ENCODE measurements at places on chromosomes 16 and 17.

DNA sequence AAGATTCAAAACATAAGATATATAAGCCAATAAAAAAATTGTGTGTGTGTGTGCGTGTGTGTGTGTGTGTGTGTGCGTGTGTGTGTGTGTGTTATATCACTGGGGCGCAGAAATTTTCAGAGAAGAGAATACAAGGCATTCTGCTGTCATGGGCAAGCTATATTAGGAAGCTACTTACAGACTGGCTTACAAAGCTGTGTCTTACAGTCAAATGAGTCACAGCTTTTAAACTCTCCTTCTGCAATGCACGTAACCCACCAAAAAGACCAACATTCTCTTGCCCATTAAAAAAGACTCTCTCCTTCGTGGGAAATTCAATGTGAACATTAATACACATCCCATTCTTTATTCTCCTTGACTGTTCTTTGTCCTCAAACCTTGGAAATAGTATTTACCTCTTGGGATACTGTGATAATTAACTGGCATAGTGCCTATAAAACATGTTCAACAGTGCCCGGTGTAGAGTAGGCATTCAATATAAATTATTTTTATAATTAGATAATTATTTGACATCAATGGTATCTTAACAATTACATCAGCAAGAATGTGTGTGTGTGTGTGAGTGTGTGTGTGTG is 860.4 kb upstream of the SOX9 start:
- DNase-seq = no peak

DNA sequence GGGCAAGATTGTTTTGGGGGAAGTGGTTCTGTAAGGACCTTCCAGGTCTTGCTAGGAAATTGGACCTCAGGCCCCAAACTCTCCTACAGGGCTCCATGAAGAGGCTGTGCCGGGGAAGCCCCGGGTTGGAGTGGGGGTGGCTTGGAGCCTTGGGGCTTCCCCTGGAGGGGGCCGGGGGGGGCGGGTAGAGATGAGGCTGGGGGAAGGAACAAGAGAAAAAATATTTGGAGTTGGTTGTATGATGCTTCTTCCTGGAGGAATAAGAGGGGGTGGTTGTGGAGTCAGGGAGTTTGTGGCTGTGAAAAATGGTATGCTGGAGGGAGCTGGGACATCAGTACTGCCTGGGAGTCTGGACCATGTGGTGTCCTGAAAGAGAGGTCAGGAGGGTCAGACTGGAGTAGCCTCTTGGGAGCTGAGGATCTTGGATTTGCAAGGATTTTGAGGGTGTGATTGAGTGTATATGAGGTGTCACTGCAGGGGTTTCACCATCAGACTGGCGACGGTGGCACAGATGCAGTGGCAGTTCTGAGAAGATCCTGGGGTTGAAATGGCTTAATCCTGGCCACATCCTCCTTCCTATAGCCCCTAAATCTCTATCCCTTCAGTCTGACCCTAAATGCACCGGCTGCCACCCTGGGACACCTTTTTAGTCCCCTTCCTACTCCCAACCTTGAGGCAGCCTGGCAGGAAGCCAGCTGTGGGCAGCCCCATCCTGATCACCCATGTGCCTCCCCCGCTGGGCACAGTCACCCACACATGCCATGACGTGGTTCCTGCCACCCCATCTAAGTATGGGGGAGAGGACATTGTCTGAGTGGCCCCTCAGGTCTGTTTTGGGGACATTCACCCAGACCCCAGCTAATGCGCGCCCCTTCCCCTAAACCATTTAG is 10.9 kb downstream of the RARA start:
- no peak for DNase-seq

DNA sequence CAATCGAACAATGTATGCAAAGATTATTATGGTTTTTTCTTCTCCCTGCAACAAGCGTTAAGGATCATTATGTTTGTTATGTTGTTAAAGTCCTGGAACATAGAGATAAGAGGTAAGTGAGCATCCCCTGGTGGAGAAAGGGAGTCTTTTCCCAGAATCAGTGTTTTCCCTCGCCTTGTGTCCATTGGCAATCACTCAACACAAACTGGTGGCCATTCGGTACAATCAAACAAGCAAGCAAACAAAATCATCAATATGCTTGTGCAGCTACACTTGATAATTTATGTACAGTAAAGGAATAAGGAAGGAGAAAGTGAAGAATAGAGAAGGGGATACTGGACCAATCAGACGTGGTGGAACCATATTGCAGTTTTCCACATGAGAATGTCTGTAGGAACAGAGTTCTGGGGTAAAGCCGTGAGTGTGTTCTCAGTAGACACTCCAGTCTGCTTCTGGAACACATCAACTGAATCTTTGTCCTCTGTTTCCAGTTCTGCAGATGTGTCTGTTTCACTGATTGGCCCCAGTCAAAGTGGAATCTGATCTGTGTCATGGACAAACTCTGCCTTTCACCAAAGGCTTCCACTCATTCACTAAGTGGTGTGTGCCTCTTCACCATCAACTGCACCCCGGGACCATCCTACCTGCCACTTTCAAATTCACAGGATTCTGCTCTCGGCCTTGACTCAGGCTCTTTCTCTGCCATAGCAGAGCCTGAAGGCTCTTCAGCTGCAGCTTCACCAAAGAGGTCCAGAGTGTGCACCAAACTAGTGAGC is 169.5 kb downstream of the AHSP start:
- no peak for DNase-seq

GRCh38 chr17:57521606-57522005 is 223.5 kb downstream of the CCDC182 start:
- no peak for DNase-seq

DNA sequence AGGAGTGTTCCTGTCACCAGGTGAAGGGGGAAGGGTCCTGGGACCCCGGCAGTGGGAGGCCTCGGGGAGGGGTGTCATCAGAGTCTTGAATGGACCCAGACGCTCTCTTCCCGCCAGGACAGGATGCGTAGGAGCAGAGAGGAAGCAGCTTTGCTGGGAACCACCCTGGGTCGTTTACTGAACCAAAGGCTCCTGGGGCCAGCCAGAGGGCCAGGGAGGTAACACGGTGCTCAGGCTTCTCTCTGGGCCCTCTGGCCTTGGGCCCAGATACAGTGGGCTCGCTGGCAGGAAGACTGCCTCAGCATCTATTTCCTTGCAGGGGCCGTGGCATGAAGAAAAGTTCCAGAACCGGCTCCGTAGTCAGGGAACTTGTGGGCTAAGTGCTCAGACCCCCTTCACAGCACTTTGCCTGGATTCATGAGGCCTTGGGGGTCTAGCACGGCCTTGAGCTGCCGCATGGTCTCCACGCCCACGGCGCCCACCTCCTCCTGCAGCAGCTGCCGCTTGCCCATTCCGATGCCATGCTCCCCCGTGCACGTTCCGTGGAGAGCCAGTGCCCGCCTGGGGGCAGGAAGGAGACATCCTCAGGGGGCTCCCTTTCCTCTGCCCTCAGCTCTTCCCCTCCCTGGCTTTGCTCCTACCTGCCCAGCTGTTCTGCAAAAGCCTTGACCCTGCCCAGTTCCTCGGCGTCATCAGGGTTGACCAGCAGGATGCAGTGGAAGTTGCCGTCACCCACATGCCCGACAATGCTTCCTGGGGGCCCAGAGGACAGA is 4.4 kb downstream of the LDHD start:
- no peak for DNase-seq

DNA sequence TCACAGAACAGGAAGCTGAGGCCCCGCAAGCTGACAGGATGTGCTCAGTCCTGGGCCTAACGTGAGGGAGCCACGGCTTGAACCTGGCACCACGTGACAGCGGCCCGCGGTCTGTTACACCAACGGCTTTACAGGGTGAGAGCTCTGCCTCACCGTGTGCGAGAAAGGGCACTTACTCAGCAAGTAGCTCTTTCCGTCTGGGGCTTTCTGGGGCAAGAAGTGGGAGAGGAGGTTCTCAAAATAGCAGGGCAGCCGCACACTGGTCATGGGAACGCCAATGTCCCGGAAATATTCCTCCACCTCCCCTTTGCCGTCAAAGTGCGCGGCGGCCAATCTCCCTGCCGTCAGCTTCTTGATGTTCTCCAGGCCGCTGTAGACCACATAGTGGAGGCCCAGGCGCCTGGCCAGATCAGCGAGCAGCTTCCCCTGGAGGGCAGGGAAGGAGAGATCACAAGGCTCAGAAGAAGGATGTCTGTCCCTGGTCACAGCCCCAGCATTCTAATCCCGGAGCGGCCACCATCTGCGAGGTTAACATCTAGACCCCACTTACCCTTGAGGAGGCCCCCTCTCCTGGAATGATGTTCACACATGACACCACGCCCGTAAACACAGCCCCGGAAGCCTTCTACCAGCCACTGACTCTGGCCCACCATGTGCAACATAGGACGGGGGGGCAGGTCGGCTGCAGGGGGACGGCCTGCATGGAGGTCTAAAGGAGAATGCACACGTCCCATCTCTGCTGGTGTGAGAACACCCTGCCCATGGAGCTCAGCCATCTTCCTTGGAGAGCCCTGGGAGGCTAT is 8.2 kb downstream of the NMRAL1 start:
- DNase-seq = no peak

DNA sequence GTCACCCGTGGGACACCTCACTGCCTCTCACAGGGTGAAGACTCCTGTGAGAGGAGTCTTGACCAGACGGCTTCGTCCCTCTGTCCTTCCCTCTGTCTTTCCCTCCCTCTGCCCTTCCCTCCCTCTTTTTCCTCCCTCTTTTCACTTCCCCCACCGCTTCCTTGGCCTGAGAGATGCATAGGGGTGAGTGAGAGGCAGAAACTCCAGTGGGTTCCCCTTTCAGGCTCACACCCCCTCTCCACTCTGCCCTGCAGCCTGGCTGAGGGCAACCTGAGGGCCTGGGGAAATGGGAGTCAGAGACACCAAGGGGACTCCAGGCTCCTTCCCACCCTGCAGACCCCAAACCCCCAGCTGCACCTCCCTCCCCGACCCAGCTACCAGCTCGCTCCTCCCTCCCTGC is 14.6 kb upstream of the KRT17 start:
- no peak for DNase-seq

DNA sequence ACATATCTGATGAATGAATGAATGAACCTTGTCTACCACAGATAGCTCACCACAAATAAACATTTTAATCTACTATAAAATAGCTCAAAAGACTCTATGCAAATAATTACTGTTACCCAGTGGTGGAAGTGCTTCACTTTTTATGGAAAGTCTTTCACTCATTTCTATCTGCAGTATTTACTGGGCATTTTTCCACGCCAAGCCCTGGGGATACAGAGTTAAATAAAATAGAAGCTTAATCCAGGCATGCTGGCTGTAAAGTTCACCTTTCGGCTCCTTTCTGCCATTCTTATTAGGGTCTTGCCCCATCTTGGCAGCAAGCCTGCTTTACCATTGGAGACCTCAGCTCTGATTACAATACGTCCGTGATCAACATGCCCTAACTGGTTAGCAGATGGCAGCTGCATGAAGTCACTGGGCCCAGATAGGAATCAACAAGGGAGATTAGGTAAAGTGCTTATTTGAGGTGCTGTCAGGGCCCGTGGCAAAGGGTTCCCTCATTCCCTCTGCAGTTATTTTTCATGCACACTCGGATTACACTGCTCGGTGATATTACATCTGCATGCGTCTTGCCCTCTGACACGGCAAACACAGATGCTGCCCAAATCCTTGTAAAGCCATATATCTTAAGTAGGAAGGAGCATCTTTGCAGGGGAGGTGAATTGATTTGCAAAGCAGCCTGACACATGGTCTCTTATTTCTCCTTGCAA is 648.9 kb downstream of the WWOX start:
- DNase-seq = no peak

DNA sequence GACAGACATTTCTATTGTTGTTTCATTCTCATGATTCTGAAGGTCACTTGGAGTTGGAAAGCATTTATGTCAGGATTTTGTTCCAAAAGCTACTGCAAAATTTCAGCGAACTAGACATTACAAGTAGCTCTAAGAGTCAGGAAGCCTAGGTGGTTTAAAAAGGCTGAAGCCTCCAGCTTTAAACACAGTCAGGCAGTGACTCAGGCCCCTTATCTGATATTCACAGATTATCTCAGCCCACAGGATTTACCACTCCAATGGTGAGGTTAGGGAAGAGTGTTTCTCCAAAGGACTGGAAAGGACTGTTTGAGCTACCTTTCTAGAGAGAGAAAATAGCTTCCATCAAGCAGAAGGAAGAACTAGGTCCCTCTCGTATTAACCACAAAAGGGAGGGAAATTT is 624.4 kb upstream of the C16orf82 start:
- no peak for DNase-seq

- no peak for DNase-seq
Measured at GRCh38 chr17:11539637-11540036, 58.6 kb upstream of the DNAH9 start.

DNA sequence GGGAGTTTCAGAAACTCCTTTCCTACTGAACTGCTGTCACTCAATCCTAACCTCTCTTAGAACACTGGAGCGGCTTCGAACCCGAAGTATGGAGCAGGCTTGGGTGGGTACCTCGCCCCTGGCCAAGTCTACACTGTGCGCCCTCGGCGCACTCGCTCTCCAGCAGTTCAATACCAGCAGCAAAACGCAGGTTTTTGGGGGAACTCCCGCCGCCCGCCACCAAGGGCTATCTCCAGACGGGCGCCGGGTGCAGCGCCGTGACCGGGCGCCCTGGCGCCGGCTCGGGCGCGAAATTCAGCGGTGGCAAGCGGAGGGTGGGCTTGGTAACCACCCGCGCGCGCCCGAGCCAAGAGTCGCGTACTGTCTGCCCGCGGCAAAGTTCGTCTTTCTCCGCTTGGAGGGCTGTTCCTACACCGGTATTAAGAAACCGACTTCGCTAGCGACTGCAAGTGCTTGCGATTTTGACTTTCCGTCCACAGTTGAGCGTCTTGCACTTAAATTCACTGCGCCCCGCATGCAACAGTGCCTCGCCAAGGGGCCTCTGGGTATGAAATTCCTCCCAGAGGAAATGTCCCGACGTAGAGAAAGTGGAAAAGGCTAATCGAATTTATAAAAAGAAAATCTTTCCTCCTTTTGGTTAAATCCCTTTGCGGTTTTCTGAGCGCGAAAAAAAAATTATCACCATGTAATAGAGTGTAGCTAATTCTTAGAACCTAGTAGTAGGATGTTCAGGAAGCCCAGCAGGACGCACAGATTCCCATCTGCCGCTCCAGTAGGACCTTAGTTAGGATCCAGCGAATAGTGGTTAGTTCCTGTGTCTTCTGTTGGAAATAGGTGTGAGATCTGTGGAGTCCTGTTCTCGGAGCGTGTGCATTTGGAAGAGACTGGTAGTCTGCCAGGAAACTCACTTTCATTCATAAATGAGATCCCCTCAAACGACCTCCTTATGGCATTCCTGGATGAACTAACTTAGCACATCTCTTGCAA is 5.0 kb upstream of the SALL1 start:
- no peak for DNase-seq

DNA sequence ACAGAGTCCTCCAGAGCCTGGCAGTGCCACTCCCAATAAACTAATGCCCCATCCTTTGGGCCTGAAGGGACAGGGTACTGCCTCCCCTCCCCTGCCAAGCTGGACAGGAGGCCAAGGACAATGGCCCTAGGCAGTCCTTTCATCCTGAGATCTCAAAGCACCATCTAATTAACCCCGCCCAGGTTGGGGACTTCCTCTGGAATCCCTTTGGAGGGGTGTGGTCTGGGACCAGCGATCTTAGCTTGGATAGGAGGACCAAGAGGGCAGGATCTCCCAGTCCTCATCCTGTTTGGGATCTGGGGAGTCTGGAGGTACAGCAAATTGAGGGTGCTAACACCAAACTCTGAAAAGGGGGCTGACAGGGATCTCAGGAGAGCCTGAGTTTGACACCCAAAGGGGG is 18.2 kb upstream of the SP6 start:
- no peak for DNase-seq
